ENCODE measurements at places on chromosomes 5 and 9.

GRCh38 chr5:54446379-54446732 lies 9.1 kb upstream of the HSPB3 start:
- no peak for DNase-seq

DNA sequence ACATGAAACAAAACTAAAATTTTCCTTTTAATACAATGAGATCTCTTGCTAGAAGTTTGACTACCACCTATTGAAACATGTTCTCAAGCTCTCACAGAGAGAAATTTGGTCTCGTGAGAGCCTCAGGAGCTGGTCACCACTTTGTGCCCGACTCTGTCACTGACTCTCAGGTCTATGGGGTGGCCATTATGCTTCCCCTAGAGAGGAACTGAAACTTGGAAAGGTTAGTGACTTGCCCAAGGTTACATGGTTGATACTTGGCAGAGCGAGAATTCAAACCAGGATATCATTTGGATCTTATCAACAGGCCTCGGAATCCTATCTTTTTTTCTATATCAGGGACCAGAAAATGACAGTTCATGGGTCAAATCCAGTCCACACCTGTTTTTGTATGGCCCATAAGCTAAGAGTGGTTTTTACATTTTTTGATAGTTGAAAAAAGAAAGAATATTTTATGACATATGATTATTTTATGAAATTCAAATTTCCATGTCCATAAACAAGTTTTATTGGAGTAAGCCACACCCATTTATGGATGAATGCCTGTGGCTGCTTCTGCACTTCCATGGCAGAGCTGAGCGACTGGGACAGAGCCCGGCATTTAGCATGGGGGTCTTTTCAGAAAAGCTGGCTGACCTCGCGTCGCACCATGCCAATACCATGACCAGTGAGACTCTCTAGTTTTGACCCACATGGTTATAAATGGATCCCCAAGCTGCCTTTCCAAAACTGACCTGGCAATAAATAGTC lies 44.8 kb upstream of the EQTN start:
- DNase-seq, result no peak

DNA sequence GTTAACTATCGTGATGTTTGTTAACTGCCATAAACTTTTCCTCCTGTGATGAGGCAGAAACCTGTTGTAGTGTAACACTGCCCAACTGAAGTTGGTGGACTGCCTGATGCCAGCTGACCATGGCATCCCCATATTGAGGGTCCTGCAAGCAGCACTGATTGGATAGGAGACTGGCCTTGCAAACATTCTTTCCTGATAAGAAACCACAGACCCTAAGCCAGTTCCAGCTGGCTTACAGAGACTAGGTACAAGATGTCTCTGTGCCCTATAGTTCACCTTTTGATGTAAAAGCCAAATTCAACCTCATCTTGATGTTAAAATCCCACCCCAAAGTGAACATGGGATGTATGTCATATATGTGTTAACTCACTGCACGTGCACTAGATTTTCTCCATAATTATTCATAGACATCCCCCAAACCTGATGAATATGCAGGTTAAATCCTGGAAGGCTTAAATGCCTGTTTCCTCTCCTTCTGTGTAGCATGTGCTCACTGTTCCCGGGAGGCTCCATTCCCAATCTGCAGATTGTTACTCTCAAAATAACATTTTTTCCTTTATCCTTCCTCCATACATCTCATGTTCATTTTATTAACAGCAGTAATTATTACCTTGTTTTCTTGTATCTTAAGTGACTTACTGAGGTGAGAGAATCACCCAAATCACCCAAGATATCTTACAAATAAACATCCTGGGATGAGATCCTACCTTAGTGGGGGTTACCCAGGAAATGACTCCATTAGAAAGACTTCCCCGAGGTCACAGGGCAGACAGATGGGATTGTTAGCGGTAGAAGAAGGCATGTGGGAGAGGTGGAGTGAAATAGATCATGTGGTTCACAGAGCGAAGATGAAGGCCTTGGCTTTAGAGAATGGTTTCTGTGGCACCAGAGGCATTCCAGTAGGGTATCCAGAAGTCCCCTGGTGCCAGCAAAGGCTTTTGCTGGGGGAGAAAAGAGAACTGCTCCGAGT lies 566.7 kb downstream of the CCDC171 start:
- no peak for DNase-seq

- DNase-seq, result no peak
These were observed 3.4 kb downstream of the IL13 start for GRCh38 chr5:132661231-132662003.

- DNase-seq, result peak; percentile 12
These were observed 432.5 kb upstream of the MEF2C start for GRCh38 chr5:89315286-89316100.

DNA sequence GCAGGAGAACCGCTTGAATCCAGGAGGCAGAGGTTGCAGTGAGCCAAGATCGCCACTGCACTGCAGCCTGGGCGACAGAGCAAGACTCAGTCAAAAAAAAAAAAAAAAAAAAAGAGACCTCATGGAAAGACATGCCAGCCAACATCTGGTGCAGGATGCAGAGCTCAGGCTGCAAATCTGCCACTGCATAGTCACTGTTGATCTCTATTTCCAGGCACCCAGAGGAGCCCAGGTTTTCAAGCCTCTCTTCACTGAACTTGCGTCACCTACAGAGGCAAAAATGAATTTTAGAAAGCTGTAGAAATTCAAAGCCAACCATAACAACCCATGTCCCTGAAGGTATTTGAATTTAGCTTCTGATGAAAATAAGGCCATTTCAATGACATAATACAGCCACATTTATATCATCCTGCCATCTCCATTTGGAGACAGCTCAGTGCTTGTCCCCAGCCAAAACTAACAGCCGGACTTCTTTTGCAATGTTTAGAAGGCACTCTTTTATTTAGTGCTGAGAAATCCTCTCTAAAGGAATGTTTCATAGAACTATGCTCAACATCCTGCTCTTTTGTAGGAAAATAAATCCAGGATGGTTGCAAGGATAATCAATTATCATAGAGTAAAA lies 113.3 kb downstream of the SNX18 start:
- no peak for DNase-seq

GRCh38 chr9:92707530-92707929 lies 37.6 kb upstream of the IPPK start:
- DNase-seq, result no peak

DNA sequence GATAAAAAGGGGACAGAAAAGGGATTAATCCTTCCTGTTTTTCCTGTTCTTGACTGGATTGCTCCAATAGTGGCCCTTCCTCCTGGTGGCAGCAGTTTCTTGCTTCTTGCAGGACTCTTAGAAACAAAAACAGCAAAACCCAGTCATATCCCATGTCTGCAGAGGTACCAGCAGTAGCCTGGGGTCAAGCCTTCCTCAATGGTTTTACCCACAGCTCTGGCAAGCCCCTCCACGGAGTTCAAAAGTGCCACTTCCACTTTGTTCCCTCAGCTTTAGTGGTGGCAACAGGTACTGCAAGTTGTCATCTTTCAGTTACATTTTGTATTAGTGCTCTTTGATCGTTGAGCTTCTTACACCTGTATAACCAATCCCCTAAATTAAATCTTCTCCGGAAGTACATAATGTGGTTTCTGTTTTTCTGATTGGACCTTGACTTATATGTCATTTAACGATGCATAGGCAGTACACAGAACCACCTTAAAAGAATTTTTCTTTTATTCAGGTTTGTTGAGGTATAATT lies 8.7 kb upstream of the RANBP6 start:
- DNase-seq, result no peak

- no peak for DNase-seq
These were observed 125.7 kb downstream of the NIPBL start for GRCh38 chr5:37002176-37002751.

DNA sequence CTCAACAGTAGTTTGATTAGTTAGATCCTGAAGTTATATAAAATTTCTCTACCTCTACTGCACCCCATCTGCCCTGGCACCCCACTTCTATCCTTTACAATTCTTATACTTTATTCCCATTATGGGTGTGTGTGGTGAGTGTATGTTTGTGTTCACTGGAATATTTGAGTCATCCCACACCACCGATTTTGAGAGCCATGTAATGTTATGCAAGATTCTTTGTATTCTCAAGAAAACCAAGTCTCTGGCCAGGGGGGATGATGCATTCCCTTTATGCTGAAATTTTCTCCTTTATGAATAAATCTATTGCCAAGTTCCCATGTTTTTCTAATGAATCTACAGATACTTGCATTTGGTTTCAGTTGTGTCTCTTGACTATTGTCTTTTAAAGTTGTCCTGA lies 266.8 kb downstream of the ARHGEF28 start:
- DNase-seq, result peak; percentile 91

DNA sequence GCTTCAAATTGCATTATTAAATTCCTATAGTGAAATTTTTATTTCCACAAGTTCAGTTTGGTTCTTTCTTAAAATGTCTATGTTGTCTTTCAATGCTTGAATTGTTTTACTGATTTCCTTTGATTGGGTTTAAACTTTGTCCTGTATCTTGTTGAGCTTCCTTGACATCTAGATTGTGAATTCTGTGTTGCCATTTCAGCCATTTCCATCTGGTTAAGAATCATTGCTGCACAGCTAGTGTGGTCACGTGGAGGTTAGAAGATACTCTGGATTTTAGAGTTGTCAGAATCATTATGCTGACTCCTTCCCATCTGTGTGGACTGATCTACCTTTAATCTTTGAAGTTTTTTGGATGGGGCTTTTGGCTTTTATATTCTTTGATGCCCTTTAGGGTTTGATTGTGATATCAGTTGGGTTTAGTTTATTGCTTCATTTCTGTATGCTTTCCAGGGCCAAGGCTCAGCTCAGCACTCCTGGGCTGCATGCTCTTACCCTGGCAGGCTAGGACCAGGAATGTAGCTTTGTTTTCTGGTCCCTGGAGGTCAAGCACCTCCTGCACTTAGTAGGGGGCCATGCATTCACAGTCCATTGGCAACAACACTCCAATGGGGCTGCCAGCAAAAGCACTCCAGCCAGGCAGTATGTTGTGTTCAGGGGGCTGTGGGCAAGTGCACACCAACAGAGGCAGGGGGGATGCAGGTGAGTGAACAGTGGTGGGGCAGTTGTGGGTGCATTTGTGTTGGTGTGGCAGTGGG lies 141.4 kb downstream of the PRR16 start:
- no peak for DNase-seq

DNA sequence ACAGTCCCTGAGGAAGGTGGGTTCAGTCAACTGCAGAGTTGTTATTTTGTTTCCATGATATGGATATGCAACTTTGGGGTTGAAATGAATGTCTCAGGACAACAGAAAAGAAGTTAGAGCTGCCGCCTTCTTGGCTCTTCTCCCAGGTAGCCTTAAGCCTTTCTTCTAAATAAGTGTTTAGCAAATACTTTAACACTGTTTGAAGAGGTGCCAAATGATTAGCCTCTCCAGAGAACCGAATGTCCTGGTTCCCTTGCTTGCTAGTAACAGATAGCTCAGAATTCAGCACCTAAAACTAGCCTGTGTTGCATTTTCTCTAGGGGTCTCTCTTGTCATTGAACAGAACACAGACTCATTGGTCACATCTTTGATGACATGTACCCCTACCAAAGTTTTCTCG lies 127.7 kb upstream of the PIK3R1 start:
- peak; percentile 65 for DNase-seq

GRCh38 chr9:133563291-133563796 lies 28.8 kb downstream of the ADAMTSL2 start:
- no peak for DNase-seq

DNA sequence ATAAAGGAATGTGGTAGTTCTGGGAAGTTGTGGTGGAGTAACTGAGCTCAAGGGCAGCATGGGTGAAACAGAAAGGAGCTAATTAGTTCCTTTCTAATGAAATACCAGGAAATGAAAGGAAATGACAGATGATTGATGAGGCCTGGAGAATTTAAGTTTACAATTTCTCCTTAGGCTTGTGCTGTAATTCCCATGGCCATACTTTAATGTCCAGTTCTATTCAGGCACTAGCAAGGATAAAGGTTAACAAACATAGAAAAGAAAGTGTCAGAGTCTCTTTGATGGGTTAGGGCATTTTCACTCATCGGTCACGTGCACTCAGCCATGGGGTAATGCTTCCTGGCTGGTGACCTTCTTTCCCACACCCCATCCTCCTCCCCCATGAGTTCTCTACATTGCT lies 70.3 kb downstream of the CTSL start:
- no peak for DNase-seq

DNA sequence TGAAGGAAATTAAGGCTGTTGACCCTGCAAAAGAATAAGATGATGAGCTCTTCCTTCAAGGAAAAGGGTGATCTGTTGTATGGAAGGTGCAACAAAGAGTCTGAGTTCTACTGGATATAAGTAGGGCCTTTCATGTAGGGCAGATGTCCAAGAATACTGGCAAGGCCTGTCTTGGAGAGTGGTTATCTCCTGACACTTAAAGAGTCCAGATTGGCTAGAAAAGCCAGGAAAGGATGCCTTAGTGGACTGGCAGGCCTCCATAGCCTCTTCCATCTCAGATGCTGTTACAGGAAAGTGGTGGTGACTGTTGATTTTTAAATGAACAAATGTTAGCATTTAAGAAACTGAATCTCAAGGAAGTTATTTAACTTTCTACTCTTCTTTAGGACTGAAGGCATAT lies 396.2 kb downstream of the RAB3C start:
- no peak for DNase-seq

DNA sequence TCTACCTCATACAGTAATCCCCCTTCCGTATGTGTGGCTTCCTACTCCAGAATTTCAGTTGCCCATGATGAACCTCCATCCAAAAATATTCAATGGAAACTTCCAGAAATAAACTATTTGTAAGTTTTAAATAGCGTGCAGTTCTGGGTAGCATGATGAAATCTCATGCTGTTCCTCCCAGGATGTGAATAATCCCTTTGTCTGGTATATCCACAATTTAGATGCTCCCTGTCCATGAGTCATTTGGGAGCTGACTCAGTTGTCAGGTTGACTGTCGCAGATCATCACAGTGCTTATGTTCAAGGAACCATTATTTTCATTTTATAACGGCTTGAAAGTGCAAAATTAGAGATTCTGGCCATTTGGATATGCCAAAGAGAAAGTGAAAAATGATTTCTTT lies 290.1 kb upstream of the CDH9 start:
- DNase-seq, result peak; percentile 37

DNA sequence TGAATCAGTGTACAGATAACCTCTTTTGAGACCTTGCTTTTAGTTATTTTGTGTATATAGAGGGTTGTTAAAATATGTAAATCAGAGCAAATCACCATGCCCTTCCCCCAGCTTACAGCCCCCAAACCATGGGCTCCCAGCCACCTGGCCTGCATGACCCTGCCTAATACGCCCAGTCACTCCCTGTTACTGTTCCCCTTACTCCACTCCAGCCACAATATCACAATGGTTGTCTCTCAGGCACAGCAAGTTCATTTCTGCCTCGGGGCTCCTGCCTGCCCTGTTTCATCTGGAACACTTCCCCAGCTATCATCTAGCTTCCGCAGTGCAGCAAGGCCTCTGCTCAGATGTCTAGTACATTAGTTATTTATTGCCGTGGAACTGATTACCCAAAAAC lies 5.0 kb upstream of the CARD19 start:
- no peak for DNase-seq

GRCh38 chr9:133888048-133888808 lies 103.9 kb downstream of the VAV2 start:
- no peak for DNase-seq
